T1000 (cell line): ENCODE measurements at places on chromosomes 1 and 21.

DNA sequence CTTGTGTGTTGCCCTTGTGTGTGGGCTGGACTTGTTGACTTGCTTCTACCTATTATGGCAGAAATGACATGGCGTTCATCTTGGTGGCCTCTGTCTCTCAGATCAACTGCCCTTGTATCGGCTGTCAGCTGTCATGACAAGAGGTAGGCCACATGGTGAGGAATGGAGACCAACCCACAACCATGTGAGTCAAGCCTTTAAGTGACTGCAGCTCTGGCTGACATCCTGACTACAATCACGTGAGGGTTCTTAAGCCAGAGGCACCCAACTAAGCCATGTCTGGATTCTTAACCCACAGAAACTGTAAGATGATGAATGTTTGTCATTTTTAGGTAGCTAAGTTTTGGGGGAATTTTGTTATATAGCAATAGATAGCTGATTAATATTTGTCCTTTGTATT, 82.1 kb downstream of the KCND3 start:
- DNase-seq = no peak

DNA sequence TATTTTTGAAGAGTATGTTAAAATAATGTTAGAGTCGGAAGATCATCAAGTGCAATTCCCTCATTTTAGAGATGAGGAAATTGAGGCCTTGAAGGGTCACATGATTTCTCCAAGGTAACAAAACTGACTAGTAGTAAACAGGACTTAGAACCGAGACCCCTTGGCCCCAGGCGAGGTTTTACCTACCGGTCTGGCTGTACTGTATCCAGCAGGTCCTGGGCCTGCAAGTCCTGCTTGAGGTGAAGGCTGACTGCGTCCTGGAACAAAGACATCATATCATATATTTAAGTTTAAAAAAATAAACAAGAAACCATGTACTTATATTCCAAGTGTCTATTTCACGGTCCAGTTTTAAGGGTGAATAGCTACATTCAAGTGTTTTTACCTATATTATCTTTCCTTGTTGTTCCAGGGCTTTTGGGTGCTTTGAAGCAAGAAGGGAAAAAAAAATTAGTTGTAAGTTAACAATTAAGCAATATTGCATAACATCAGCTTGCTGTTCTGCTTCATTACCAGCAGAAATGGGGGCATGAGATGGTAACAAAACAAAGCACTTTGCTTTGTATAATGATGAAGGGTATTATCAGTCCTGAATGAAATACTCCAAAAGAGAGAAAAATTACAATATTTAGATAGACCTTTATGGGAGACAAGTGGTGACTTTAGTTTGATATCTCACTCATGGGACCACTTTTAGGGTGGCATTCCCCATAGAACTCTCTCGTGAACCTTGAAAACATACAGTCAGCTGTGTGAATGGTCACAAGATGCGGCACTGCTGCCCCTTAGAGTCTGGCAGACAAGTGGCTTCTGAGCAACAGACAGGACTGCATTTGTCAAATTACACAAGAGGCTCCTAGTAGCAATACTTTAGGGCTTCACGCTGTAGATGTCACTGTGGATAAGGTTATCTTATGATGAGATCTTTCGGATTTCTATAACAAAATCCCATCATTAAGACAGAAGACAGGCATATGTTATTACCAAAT, 29.8 kb upstream of the CFAP298 start:
- DNase-seq = no peak

- no peak for DNase-seq
These were observed 705.3 kb upstream of the CHRM3 start for GRCh38 chr1:238681021-238681420.

- no peak for DNase-seq
These were observed 160.9 kb upstream of the IVNS1ABP start for GRCh38 chr1:185477638-185478580.

DNA sequence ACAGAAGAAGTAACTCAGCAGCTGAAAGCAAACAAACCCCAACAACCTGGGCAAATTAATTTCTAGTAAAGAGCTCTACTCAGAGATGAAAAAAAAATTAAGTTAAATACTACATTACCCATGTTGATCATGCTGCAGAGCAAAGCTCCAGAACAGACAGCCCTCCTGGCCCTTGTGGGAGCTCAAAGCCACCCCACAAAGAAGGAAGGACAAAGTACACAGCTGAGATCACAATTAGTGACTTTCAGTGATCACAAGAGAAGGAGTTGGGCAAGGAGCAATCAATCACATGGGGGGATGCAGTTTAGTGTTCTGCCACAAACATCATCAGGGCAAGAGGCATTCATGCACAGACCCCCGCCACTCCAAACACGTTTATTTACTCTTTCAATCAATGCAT, 114.2 kb downstream of the DAB1 start:
- DNase-seq = no peak

- no peak for DNase-seq
These were observed 17.6 kb upstream of the PKP1 start for GRCh38 chr1:201265756-201266155.

GRCh38 chr1:115456441-115456961, 118.5 kb upstream of the NGF start:
- no peak for DNase-seq

DNA sequence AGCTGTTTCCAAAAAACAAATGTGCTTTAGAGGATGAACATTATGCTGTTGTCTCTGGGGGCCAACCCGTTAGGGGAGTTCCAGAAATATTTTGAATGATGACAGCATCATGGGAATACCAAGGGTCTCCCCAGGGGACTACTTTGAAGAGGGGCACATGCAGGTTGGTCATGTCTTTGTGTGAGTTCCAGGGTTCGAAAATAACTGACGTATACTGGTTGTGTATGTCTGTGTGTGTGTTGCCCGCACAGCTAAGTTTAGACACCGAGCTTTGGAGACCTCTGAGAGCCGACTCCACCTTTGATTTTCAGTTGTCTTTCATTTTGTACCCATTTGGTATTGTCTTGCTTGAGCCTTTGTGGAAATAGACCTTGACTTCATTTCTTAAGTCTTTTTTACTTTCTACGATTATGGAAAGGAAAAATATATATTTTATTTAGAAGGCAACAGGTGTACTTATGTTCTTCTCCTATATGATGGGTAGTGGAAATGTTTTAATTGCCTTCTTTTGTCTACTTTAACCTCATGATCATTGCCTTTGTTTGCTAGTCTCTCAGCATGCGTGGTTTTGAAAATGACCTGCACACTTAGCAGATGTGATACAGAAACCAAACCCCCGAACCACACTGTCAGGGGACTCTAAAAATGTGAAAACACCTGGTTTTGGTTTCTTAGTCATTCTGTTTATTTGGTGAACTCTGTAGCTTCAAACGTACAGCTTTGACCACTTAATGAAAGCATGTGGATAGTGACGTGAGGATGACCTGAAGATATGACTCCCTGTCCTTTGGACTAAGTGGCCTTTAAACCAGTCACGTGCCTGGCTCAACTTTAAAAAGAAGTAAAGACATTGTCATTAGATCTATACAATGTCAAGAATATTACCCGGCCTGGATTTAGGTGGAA, 56.5 kb downstream of the GALNT2 start:
- no peak for DNase-seq

DNA sequence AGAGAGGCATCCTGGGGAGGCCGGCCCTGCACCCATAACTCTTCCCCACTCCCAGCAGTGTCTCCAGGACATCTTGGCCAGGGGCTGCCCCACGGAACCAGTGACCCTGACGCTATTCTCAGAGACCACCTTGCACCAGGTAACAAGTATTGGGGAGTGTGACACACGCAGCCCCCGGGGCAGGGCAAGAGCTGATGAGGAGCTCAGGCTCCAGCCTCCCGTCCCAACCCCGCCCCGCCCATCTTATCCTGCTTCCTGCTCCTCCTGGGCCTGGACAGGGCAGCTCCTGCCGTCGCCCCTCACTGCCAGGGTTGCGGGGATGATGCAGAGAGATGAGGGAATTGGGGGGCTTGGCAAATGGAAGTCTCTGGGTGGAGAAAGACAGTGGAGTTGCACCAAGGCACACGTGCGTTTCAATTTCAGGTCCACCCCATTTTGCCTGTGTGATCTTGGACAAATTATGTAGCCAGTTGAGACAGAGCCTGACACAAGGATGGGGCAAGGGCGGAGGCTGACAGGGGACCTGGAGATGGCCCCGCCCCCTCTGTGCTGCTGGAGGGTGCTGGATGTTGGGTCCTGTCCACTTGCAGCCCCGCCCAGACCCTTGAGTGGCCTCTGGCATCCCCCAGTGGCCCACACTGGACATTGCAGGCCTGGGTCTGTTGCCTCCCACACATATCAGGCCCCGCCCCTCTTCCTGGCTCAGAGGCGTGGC, 10.7 kb downstream of the CLCNKA start:
- peak; percentile 81 for DNase-seq

DNA sequence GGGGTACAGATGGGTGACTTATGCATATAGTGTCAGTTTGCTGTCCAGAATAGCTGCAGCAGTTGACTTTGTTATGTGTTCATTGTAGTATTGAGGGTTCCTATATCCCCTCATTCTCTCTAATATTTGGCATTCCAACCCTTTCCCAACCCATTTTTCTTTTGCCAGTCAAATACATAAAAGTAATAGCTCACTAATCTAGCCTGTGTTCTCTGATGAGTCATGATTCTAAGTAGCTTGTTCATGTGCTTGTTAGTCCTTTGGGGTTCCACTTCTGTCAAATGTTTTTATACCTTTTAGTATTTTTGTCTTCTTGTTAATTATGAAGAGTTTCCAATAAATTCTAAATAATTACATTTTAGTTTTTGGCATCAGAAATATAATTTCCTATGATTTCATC, 99.2 kb upstream of the MROH9 start:
- no peak for DNase-seq

GRCh38 chr1:163083690-163084089, 14.5 kb downstream of the RGS4 start:
- no peak for DNase-seq

- no peak for DNase-seq
These were observed 127.6 kb upstream of the DAB1 start for GRCh38 chr1:57551476-57551875.

GRCh38 chr1:56481140-56481694, 98.1 kb downstream of the PLPP3 start:
- no peak for DNase-seq

DNA sequence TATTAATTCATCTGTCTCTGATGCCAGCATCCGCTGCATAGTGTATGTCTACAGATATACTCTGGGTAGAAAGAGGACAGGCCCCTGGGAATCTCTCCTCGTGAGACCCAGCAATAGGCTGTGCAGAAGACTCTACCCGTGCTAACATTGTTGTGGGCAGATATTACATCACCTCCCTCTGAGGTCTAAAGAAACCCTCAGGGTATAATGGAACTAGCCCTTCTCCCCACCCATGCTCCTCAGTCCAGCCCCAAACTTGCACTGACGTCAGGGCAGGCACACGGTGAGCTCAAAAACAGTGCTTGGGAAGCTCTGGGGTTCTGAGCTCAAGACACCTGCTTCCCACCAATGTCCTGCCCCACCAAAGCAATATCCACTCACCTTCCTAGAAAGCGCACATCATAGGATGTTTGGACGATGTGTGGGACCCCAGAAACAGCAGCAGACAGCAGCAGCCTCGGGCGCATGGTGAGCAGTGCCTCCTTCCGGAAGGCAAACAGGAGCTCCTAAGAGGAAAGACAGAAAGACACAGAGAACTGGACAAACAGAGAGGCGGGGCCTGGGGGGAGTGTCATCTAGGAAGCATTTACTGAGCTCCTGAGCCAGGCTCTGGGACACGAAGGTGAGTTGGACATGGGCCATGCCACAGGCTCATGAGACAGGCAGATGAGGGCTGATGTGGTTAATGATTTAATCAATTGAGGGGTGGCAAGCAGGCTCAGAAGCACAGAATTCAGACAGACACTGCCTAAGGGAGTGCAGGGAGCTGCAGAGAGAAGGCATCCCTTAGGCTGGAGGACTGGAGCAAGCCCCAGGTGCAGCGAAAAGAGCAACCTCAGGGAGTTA, 4.8 kb downstream of the OVGP1 start:
- no peak for DNase-seq

- no peak for DNase-seq
These were observed 167.4 kb downstream of the PRDM16 start for GRCh38 chr1:3236361-3236760.
